ENCODE measurements at places on chromosomes 3 and 15.

DNA sequence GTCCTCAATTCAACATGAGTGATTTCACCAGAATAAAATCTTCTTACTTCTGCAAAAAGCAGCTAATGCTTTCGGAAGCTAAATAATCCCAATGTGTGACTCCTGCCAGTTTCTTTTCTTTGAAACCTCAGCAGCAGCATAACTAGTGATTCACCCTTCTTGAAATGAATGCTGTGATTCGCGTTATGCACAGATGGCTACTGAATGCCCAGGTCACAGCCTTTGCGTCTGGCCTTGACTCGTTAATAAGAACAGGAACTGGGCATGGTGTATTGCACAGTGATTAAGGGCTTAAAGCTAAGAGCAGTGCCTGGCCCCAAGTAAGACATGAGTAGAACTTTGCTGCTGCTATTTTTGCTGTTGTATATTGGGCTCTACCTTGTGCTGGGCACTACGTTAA is 19.0 kb downstream of the CGNL1 start:
- no peak for DNase-seq

DNA sequence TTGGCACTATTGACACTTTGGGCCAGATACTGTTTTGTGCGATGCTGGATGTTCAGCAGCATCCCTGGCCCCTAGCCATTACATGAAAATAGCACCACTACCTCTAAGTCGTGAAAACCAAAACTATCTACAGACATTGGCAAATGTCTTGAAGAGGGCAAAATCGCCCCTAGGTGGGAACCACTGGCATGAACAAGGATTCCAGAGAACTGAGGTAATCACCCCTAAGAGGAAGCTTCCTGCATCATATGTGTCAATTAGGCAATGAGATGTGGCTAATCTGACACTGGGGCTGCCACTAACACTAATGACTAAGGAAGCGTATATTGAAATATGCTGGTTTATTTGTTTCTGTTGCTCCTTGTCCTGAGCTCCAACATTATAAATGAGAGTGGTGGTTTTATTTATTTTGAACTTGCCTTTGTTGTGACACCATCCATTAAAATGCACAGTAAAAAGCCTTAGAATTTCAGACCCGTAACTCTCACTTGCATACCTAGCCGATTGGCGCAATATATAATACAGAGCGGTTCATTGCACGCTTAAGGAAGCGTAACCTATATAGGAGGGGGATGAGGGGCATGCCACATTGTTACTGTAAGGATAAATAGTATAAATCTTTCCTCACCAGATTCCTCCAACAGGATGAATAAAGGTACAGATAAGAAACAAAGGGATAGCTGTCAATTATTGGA is 299.8 kb upstream of the CNTN4 start:
- no peak for DNase-seq

GRCh38 chr15:73142802-73143762 is 90.8 kb downstream of the NEO1 start:
- no peak for DNase-seq

- DNase-seq = no peak
Measured at GRCh38 chr3:8656240-8656639, 11.6 kb upstream of the SSUH2 start.

GRCh38 chr3:54888162-54888561 is 39.7 kb downstream of the LRTM1 start:
- no peak for DNase-seq

DNA sequence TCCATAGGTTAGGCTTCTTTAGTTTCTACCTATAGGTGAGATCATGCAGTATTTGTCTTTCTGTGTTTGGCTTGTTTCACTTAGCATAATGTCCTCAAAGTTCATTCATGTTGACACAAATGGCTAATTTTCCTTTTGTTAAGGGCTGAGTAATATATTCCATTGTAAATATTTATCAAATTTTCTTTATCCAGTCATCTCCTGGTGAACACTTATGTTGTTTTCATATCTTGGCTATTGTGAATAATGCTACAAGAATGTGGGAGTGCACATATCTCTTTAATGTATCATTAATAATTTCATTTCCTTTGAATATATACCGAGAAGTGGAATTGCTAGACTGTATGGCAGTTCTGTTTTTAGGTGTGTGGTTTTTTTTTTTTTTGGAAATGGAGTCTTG is 250.9 kb upstream of the SEMA6D start:
- no peak for DNase-seq

- DNase-seq = no peak
Measured at GRCh38 chr3:135895106-135895733, 70.3 kb upstream of the PPP2R3A start.

- no peak for DNase-seq
Measured at GRCh38 chr15:81410318-81410753, 36.3 kb upstream of the TMC3 start.

DNA sequence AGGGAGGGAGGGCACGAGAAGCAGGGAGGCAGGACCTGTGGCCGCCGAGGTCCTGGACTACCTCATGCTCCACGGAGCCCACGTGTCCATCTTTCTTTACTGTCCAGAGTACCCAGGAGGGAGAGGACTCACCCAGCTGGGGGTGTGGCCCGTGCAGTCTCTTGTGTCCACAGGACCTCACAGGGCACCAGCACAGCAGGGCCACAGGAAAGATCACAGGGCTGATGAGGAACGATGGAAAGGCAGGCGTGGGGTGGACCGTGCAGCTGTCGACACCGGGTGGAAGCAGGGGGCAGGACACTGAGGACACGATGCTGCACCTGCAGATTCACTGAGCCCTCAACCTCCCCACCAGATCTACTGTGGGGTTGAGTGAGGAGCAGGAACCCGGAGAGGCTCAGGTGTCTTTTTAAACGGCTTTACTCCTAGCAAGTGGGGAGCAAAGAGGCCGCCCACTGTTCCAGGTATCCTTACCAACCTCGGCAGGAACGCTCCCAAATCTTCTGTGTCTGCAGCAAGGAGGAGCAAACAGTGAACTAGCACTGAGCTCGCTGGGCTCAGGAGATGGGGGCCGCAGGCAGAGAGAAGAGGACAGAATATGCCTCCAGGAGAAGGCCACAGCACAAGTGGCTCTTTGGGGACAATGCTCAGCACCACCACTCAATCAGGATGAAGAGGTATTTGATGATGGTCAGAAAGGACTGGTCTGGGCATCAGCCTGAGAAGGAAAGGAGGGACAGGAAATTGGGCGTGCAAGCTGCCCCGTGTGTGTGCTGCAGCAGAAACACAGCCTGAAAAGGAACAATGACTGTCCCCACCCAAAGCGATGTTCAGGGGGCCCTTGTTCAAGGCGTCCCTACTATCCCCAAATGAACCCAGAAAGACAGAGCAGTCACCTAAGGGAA is 198.8 kb downstream of the XXYLT1 start:
- no peak for DNase-seq

GRCh38 chr15:96565266-96565665 is 234.8 kb downstream of the NR2F2 start:
- no peak for DNase-seq

GRCh38 chr15:47363653-47364052 is 353.7 kb upstream of the SEMA6D start:
- DNase-seq = no peak

DNA sequence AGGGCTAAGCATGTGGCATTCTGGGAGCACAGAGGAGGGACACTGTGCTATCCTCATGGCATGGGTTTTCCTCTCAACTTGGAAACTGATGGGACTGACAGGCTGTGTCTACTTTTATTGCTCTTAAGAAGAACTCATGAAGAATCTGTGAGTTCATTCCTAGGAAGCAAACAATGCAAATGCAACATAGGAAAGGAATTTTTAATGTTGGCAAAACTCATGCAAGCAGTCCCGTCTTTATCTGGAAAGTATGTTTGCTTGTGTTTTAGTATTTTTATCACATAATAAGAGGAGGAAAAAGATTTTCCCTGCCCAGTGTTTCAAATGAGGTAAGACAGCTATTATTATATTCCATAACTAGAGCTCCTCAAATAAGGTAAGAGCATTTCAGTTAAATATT is 89.7 kb downstream of the TRIM42 start:
- no peak for DNase-seq

DNA sequence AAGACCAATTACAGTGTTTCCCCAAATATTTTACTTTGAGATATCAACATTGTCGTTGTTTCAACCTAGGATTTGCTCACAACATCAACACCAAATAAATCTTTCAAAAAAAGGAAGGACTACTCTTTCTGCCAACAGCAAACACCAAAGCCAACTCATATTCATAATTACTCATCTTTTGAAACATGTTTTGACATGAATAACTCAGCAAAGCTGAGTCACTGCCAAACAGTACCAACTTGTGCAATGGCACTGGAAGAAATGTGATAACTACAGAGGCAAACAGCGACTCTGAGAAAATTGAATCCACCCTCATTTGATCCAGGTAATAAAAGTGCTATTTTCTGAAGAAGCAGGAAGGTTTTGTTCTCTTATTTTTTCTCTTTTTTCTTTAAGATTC is 67.2 kb downstream of the PEX5L start:
- no peak for DNase-seq

- DNase-seq = no peak
Measured at GRCh38 chr3:147529551-147529950, 120.4 kb downstream of the ZIC1 start.

DNA sequence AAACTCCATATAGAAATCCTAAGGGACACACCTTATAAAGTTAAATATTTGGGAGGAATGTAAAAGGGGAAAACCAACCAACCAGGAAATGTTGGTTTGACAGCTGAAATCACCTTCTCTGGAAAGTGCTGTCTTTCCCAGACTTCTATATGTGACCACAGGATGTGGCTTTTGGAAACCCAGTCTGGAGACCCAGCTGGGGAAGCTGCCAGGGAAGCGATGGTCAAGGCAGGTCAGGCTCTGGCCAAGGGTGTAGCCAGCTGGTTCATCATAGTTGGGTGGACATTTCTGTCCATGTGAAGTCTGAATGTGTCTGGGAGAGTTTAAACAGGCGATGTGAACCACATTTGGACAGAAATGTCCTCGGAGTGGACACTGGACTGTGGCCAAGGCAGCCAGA is 73.9 kb downstream of the ARNT2 start:
- DNase-seq = no peak

DNA sequence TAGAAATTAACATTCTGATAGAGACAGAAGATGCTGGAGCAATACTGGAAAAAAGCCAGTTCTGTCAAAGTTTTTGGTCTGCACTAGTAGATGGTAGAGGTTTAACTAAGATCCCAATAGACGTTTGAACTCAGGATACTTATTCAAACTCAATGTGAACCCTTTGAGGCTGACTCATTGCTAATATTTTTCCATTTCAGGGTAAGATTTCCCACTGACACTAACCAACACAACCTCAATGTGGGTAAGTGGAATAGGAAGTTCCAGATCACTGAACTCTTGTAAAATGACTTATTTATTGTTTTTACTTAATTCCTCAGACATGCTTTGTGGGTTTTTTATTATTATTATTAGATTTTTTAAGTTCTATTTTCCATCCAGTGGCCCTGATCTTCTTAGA is 1024.8 kb downstream of the EPHA3 start:
- DNase-seq = no peak

- DNase-seq = no peak
Measured at GRCh38 chr3:118912188-118912587, 122.5 kb downstream of the IGSF11 start.

GRCh38 chr3:17092583-17092933 is 207.8 kb downstream of the PLCL2 start:
- no peak for DNase-seq

GRCh38 chr3:190058521-190059241 is 62.0 kb downstream of the P3H2 start:
- DNase-seq = no peak

GRCh38 chr3:34851137-34851536 is 788.2 kb upstream of the ARPP21 start:
- DNase-seq = no peak

DNA sequence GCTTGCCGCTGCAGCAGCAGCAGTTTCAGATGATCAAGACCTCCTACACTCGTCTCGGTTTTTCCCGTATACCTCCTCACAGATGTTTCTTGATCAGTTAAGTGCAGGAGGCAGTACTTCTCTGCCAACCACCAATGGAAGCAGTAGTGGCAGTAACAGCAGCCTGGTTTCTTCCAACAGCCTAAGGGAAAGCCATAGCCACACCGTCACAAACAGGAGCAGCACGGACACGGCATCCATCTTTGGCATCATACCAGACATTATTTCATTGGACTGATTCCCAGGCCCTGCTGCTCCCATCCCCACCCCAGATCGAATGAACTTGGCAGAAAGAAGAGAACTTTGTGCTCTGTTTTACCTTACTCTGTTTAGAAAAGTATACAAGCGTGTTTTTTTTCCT is 17.6 kb downstream of the CALML4 start:
- no peak for DNase-seq

GRCh38 chr3:136473716-136474326 is 223.7 kb downstream of the PCCB start:
- DNase-seq = no peak

- no peak for DNase-seq
Measured at GRCh38 chr3:129161860-129162271, 1.0 kb upstream of the ISY1 start.
